Suprapubic skin (tissue), 4 donors: ENCODE measurements at places on chromosomes 7 and 10.

- peak; percentile 86 for DNase-seq
Measured at GRCh38 chr10:110207011-110207804, at the start of gene MXI1. TSS of gene MXI1 (plus strand) at chr10:110207605. CDS start at chr10:110207809, 204 bp downstream.

DNA sequence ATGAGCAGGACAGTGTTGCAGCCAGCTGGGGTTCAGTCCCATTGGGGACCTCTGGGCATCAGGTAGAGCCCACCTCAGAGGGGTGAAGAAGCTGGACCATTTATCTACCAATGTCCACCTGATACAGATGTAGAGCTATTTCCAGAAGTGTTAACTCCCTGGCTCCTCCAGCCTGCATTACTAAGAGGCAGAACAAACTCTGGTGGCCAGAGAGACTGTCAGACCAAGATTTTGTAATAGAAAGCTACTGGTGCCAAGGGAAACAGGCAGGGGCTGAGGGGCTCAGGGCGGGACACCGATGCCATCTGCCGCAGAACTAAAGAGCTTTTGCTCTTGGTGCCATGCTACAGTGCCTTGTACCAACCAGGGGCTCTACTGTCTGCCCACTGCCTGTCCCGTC, 268.2 kb upstream of the HABP2 start:
- no peak for DNase-seq

- DNase-seq: peak; percentile 82
Measured at GRCh38 chr10:34815185-34816084, at the start of gene PARD3. TSS of gene PARD3 (minus strand) at chr10:34815296. CDS start at chr10:34814995, 301 bp downstream.

DNA sequence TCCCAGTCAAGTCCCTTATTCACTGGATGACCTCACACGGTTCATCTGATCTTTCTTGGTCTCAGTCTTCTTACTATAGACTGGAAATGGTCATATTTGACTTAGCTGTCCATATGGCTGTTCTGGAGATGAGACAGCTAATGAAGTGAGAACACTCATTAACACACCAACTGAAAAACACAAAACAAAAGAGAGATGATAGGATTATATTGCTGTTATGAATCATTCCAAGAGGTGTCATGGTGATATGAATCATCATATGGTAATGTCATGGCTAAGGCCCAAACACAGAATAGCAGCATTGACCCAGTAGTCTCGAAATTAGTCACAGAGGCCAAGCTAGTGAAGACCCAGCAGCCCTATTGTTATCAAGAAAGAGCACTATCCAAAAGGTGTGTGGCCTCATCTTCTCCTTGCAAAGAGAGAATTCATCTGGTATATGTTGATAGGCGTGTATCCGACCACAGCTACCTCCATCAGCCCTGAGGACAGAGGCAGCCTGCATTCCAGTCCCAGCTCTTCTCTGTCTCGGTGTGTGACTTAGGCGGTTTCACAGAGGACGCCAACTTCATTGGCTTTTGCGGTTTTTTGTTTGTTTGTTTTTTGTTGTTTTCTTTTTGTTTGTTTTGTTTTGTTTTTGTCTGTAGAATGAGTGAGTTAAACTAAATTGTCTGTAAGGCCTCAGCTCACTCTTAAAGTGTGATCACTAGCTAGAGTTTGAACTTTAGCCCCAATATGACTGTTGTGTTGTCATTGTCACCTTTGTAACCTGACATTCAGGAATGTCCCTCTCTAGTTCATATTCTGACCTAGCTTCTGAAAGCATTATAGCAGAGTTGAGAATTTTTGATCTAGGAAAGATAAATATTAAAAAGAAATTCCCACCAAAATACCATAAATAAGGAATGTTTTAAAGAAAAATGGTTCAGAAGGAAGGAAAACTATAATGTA, 97.4 kb upstream of the PDCD4 start:
- no peak for DNase-seq

DNA sequence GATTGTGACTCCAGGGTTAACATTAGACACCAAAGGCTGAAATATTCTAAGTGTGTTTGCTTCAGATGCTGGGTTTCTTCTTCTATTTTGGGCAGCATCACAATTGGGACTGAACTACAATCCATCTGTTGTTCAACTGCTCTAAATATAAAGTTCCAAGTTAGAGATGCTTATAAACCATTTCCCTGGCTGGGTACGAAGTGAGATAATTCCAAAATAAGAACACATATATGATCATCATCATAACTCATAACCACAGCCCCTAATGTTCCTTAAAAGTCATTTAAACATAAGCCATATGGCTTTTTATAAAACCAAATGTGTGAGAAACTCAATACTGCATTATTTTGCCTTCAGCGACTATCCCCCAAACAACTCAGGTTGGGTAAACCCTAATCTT, 28.8 kb downstream of the DNA2 start:
- no peak for DNase-seq
